Esophagus muscularis mucosa (tissue), 4 donors: ENCODE measurements at places on chromosomes 1 and 21. TPM values are rescaled to one million over a fixed set of nuclear protein-coding genes. Genes with fewer than 3 reads are reported as not detected.
A peak's percentile ranks its signal among the peaks of the same experiment; 100 is the strongest.

GRCh38 chr1:186094172-186094571 is 280.9 kb downstream of the TPR start:
- no peak for DNase-seq

GRCh38 chr1:201530741-201531531 is 8.0 kb upstream of the NAV1 start:
- DNase-seq = peak; percentile 97

CELA3A gene
- total RNA-seq = not detected

C1orf167 gene
- 4.3 TPM for total RNA-seq
